Activated CD4-positive, alpha-beta memory T cell treated with anti-CD3 and anti-CD28 coated beads for 36 hours (primary cell): ENCODE measurements at places on chromosomes 12 and 14. TPM values are rescaled to one million over a fixed set of nuclear protein-coding genes. Genes with fewer than 3 reads are reported as not detected.

DNA sequence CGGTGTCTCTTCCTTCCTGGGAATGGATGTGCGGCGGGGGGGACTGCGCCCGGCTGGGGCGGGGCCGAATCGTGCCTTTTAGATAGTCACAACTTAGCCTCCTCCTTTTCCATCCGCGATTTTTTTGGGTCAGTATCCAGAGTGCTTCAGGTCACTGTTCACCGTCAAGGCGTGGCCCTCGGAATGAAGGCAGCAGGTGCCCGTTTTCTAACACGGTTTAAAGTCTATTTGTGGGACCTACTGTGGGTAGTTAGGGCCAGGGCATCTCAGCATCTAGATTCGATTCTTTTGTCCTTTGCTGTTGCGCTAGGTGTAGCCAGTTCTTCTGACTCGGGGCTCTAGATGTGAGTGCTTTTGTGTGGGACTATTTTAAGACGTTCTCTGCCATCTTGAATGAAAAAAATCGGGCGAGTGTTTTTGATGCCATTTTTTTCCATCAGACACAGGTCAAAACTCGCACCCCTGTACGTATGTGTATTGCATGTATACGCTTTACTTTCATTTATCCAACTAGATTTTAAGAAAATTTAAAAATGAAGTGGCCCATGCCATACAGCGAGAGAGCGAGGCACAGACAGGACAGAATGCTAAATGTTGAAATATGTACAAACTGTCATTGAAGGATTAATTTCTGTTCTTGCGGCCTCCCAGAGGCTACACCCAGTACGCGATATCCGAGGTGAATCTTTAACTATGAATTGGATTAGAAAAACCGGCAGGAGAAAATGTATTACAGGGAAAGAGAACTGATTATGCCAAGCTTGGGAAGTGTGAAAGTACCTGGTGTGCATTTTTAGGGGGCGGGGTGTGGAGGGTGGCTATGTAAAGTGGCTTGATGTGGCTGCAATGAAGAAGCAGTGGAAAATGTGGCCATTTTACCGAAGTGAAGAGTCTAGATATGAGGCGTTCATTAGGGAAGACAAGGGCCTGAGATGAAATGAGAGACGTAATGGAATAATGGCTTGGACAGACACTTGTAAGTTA is 835 bp downstream of the VEZT start:
- peak overlapping the region; percentile 95 for H3K27ac ChIP-seq
- peaks cover 3% of the 10 kb centered on the region for H3K36me3 ChIP-seq
- H3K4me3 ChIP-seq, result peak overlapping the region; percentile 89
- no peaks in the 10 kb centered on the region for H3K27me3 ChIP-seq
- H3K4me1 ChIP-seq, result peaks cover 37% of the 10 kb centered on the region

DNA sequence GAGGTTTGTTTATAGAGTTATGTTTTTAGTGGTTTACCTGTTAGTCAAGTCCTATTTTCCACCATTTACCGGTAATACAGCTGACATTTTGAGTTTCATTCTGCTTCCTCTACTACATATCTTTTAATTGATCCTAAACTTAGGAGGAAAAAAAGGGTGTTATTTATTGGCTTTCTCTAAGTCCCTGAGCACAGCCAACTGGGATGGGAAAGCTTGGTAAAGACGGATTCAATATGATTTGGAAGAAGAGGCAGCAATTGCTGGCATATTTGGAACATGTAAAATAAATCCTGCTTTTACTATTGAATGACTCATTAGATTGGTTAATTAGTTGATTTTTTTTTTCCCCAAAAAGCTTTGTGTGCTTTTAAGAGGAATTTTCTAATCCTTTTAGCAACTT is 475.7 kb downstream of the PRKD1 start:
- no peaks in the 10 kb centered on the region for H3K4me1 ChIP-seq
- no peak overlapping the region for H3K4me3 ChIP-seq
- H3K27ac ChIP-seq, result no peak overlapping the region
- H3K27me3 ChIP-seq, result no peaks in the 10 kb centered on the region
- no peak for DNase-seq

DNA sequence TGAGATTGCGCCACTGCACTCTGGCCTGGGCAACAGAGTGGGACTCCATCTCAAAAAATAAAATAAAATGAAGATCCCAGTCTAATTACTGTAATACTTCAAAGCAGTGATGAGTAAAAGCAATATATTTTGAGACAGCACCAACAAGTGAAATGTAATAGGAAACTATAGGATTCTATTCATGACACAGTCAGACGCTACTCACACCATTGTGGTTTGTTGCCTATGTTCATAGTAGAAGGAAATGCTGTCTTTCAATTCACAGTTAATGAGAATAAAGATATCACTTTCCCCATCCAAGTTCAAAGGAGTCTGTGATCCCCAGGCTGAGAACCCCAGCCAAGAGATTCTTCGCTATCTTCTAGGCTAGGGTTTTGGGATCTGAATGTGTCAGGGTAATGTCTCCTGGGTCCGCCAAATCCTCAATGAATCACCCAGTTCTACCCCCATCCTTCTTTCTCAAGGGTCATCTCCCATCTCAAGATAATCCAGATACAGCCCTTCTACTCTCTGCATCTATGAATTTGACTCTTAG is 16.6 kb upstream of the DTX1 start:
- no peak overlapping the region for H3K27ac ChIP-seq
- peaks cover 5% of the 10 kb centered on the region for H3K27me3 ChIP-seq
- H3K4me3 ChIP-seq, result no peak overlapping the region
- no peaks in the 10 kb centered on the region for H3K4me1 ChIP-seq

Gene MYBPC1
- total RNA-seq, result not detected
